ENCODE measurements at places on chromosomes 7 and 10.

GRCh38 chr7:6198689-6199595 is 73.5 kb downstream of the CYTH3 start:
- DNase-seq, result no peak

DNA sequence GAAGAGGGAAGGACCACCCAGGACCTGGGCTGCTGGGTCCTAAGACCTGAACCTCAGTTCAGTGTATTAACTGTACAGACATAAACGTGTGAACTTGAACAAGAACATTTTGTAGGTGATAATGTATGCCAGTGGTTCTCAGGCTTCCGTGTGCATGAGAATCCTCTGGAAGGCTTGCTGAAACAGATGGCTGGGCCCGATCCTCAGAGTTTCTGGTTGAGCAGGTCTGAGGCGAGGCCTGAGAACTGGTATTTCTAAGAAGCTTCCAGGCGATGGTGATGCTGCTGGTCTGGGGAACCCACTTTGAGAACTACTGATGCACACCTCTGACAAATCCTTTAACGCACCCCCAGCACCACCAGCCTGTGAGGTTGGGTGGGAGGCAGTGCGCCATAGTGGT is 70.4 kb downstream of the CDH23 start:
- no peak for DNase-seq

- no peak for DNase-seq
These were observed 207.6 kb downstream of the PHTF2 start for GRCh38 chr7:78006063-78006755.

- DNase-seq, result no peak
These were observed 849 bp downstream of the LRRN3 start for GRCh38 chr7:111091593-111092358.

- DNase-seq, result no peak
These were observed 131.0 kb downstream of the SEM1 start for GRCh38 chr7:96578606-96579005.

DNA sequence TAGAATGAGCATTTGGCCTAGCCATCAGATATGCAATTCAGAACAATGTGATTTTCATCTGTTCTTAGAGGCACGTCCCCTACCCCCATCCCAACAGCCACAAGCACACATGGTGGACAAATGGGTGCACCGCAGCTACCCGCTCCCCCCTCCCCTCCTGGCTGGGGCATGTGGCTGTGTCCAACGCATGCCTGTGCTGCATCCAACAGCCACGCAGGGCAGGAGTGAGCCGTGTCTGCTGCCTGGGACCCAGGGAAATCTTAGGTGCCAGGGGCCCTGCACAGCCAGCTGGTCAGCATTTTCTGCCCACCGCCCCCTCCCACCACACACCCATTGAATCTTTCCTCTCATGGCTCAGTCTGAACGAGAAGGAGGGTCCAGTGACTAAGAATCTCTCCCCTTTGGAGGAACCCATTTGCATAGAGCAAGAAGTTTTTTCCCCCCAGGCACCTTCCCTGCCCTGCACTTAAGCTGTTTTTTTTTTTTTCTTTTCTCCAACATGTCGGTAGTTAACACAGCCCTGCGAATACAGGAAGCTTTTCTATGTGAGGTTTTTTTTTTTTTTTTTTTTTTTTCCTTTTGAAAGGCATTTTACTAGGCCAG is 138.9 kb downstream of the WDR11 start:
- DNase-seq, result no peak

DNA sequence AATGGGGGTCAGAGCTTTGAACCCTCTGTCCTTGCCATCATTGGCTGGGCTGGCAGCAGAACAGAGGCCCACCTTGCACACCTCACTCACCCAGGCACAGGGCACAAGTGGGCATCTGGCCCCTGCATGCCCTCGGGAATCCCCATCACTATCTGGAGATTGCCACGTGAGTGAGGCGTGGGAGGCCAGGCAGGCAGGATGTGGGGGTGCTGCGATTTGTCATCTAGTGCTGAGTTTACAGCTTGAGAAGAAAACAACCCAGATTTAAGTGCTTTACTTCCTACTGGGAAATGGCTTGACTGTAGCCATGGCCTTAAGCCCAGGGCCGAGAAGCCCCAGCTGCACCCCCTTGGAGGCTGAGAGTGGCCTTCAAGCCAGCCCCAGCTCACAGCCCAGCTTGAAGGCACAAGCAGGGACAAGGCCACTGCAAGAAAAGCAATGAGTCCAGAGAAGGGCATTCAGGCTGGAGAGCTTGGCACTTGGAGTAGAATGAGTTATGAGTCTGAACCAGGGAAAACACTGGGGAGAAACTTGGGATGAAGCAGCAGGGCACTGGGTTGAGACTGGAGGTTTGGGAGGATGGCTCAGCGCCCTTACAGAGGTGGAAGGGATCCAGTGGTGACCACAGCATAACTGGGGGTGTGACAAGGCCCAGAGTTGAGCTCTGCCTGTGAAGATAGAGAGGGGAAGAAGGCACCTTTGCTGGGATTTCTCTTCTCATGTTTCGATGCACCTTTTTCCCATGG is 123.0 kb downstream of the CXCL12 start:
- no peak for DNase-seq

GRCh38 chr10:24912215-24912614 is 40.2 kb downstream of the PRTFDC1 start:
- no peak for DNase-seq

DNA sequence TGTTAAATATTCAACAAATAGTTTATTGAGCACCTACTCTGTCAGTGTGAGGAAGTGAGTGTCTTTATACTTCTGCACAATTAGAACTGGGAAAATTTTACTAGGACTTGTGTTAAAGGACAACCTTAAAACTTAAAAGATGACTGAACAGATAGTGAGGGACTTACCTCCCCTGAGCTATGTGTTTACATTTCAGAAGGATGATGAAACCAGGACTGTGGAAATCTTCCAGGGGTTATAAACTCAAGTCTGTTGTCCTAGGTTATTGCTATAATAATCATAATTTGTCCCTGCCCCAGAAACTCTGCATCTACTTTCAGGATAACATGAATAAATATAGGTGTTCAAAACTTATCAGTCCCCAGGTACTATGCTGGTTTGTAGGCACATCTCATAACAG is 261.0 kb upstream of the MKLN1 start:
- DNase-seq, result no peak

DNA sequence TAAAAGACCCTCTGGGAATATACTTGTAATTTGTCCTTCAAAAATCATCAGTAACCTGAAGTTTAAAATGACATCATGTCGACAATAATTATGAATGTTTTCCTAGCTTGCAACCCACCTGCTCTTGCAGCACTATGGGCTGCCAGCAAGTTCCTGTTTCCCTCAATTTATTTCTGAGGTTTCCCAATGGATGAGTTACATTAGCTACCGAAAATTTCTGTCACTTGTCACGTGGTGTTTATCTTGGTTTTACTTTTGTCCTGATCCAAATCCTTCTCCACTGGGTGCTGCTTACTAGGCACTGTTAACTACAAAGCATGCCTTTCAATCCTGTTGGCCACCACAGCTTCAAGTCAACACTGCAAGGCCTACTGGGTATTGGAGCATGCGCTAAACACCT is 31.5 kb downstream of the GIMAP8 start:
- no peak for DNase-seq

GRCh38 chr10:6230315-6230714 is 27.6 kb downstream of the PFKFB3 start:
- DNase-seq, result no peak

DNA sequence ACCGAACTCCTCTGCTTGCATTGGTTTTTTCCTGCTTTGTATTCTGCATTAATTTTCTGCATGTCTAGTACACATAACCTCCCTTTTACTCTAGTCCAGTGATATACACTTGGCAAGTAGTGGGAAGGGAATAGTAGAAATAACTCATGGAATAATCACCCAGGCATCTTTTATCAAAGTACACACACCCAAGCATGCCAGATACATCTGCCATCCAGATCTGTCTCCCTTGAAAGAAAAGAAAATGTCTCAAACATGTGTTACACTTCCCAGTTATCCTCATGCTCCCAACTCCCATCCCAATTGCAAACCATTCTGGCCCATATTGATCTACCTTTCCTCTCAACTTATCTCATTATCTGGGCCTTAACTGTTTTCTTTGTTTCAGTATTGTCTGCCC is 79.0 kb downstream of the PHYHIPL start:
- no peak for DNase-seq

- no peak for DNase-seq
These were observed 93.8 kb downstream of the PTPRE start for GRCh38 chr10:128000471-128001362.

DNA sequence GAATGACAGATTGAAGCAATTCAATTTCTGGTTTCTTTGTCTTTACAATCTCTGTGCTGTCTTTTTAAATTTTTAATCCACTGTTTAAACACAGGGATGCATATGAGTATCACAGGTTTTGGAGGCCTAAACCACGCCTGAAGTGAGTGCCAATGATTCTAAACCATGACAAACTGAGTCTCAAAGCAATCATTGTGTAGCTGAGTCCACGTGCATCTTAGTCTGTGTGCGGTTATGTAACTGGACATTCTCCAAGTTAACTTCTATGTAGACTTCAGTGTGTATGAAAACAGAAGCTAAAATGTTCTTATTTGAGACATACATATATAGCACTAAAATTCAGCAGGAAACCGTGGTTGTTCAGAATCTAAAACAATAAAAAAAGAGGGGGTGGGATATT is 79.3 kb upstream of the ST8SIA6 start:
- DNase-seq, result no peak

- no peak for DNase-seq
These were observed 39.9 kb upstream of the EGR2 start for GRCh38 chr10:62856021-62856420.

DNA sequence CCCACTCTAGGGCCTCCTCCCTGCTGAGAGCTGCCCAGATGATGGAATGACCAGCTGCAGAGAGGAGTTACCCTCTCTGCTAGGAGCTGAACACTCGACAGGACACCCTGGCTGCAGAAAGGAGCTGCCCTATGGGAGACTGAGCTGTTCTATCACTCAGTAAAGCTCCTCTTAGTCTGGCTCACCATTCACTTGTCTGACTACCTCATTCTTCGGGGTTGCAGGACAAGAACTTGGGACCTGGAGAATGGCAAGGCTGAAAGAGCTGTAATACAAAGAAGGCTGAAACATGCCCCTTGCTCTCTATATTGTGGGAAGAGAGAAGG is 30.5 kb downstream of the CRTAC1 start:
- DNase-seq, result no peak

DNA sequence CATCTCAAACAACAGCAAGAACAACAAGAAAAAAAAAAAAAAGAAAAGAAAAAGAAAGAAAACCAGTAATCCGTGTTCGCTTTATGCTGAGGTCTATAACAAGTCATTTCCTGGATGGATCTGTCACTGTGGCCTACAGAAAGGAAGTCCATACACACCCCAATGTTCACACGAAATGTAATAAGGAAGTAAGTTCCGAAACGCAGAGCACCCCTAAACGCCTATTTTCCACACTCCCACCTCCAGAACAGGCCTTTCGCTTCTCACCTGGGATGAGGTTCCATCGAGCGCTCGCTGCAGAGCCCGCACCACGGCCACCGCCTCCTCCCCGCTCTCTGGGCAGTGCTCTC is 735 bp downstream of the ZNF394 start:
- DNase-seq, result no peak

DNA sequence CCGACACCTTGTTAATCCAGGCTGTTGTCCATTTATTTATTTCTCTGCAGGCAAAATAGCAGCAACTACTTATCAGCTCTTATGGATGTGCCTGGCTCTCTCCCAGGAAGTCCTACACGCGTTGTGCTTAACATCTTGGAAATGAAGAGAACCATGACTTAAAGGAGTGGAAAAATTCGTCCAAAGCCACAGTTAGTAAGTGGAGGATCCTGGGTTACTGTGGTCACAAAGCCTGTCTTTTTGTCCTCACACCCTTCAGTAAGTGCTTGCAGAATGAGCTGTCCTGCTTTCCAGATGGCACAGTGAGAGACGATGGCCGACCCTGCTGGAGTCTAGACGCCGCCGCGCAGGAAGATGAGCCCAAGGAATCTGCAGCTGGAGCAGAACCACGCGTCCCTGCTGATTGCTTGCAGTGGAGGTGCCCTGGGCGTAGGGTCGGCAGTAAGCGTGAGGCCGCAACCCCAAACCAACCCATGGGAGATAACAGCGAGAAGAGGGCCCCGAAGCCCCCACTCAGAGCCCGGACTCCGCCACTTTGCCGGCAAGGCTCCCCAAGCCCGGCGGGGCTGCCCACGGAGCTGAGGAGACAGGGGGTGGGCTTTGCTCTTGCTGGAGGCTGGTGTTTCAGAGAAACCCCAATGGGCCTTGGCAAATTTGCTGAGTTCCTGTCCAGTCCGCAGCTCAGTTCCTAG is 178.6 kb downstream of the CXCL12 start:
- no peak for DNase-seq

DNA sequence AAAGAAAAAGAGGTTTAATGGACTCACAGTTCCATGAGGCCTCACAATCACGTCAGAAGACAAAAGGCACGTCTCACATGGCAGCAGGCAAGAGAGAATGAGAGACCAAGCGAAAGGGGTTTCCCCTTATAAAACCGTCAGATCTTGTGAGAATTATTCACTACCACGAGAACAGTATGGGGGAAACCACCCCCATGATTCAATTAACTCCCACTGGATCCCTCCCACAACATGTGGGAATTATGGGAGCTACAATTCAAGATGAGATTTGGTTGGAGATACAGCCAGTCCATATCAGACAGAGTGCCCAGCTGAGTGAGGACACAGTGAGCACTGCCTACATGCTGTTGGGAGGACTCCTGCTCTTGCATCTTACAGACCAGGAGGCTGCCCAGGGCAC is 148.4 kb downstream of the TEX36 start:
- DNase-seq, result no peak

- DNase-seq, result no peak
These were observed 1.8 kb upstream of the ZEB1 start for GRCh38 chr10:31317171-31317570.

DNA sequence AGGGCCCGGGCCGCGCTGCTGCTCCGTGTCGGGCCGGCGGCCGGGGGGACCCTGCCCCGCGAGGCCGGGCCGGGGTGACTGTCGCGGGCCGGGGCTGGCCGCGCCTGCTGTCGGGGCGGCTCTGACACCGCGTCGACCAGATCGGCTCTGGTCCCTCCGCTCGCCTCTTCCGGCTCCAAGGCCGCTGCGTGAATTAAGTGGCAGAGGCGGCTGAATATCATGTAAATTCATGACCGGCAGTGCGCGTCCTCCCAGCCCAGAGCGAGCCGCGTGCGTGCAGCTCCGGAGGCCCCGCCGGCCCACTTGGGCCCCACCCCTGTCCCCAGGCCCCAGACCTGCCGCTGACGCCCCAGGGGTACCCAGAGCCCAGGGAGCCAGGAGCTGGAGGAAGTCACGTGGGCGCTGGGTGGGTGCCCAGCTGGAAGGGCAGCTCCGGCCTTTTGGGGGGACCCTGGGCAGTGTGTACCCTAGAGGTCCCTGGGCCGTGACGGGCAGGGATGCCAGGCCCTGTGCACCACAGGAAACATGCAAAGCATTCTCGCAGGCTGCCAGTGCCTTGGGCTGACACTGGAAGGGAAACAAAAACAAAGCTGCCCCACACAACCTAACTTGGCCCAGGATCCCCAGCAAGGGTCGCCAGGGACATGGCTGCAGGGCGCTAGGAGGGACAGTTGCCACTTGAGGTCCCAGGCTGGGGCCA is 584.0 kb upstream of the MKI67 start:
- DNase-seq, result no peak
